Right ventricle myocardium superior (tissue), 1 donor: ENCODE measurements at places on chromosomes 13 and 19.

GRCh38 chr19:29401712-29402421, 123.9 kb upstream of the VSTM2B start:
- no peak for DNase-seq

- no peak for DNase-seq
Observed at GRCh38 chr13:86283031-86283430, 483.8 kb upstream of the SLITRK6 start.

DNA sequence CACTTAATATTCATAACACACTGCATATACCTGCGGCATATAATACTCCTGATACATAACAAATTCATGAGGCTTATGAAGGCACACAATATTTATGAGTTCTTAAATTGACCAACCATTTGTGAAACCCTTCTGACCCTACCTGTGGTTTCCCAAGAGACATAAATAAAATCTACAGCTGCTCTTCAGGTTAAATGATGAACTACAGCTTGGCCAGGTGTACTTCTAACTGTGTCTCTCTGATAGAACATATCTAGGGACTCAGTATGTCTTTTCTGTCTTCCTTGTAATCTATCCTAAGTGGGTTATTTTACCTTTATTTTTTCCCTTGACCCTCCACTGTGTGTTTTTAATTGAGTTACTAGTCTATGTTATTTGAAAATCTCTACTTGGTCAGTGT, 189.9 kb upstream of the UFM1 start:
- no peak for DNase-seq

- peak; percentile 73 for DNase-seq
Observed at GRCh38 chr13:109412283-109412901, 374.0 kb downstream of the IRS2 start.

- no peak for DNase-seq
Observed at GRCh38 chr19:19185853-19186740, 5.9 kb downstream of the BORCS8 start.

- no peak for DNase-seq
Observed at GRCh38 chr19:21940684-21941083, 70.1 kb downstream of the ZNF208 start.

- DNase-seq: peak; percentile 55
Observed at GRCh38 chr19:17681505-17682125, 6.5 kb downstream of the UNC13A start.

DNA sequence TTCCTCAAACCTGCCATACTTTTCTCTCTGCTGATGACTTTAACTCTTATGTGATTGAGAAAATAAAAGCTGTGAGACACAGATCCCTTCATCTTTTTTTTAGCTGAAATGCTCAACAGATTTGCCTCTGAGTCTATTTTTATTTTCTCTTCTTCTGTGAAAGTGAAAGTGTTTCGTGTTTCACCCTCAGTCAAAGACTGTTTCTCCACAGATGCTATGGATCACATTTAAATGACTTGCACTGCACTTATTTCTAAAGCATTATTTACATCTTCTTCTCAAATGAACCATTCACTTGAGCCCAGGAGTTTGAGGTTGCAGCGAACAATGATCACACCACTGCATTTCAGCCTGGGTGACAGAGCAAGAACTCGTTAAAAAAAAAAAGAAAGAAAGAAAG, 890.1 kb upstream of the PCDH20 start:
- DNase-seq: no peak

GRCh38 chr19:39867133-39867532, 21.0 kb upstream of the FBL start:
- no peak for DNase-seq

- DNase-seq: no peak
Observed at GRCh38 chr13:98299966-98300350, 122.9 kb upstream of the RNF113B start.

GRCh38 chr13:89832827-89833226, 1514.7 kb upstream of the MIR17HG start:
- DNase-seq: no peak

DNA sequence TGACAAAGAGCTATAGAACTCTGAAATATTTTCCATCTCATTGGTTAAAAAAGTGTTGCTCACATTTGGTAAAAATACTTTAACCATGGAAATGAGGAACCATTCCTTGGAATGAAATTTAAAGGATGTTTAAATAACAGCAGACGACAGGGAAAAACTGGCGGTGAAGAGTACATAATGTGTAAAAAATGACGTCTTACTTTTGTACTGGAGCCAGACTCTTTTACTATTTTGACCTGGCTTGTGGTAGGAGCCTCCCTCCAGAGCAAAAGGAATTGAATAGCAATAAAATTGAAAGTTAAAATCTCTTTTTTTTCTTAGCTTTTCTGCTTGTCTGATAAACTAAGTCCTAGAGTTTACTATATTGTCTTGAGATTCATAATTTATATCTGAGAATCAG, 426.2 kb upstream of the KLHL1 start:
- DNase-seq: no peak

GRCh38 chr13:68160466-68160865, 930.3 kb upstream of the PCDH9 start:
- no peak for DNase-seq

GRCh38 chr19:42563352-42564210, 31.1 kb downstream of the CEACAM8 start:
- no peak for DNase-seq

GRCh38 chr13:51235756-51236490, 13.7 kb downstream of the FAM124A start:
- DNase-seq: no peak

DNA sequence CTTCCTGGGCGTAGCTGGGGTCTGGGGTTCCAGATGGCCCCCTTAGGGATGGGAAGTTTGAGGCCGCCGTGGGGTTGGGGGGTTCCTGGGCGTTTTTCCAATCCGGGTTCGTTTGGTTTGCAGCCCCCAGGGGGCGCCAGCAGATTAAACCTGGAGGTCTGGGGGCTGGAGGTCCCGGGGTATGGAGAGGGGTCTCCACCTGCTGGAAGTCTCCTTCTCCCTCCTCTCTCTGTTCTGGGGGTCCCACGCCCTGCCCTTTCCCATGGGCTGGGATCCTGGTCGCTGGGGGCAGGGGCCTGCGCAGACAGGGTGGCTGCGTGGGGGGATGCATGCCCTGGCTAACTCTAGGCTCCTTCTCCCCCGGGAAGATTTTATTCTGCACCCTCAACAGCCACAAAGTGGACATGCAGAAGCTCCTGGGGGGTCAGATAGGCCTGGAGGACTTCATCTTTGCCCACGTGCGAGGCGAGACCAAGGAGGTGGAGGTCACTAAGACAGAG, 899 bp downstream of the GIPC3 start:
- DNase-seq: no peak

- DNase-seq: peak; percentile 48
Observed at GRCh38 chr19:1177322-1178114, 3.5 kb upstream of the SBNO2 start.

GRCh38 chr13:48874165-48874564, 101.5 kb upstream of the FNDC3A start:
- DNase-seq: no peak

DNA sequence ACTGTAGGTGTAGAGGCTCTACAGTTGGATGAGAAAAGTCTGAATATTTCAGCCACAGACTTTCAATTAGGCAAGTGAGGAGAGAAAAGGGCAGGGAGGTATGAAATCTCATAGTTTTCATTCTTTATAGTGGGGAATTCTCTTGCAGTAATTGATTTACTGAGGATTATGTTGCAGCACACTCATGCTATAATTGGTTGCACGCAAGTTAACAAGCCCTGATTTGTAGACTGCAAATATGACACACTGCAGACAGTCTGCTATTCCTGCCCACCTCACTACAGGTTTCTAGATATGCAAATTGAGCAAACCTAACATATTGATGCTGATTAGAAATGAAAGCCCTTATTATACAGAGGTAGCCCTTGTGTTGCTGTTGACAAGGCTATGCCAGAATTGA, 139.4 kb downstream of the LHFPL6 start:
- DNase-seq: no peak

- DNase-seq: no peak
Observed at GRCh38 chr13:110562696-110563462, 1.4 kb upstream of the RAB20 start.

DNA sequence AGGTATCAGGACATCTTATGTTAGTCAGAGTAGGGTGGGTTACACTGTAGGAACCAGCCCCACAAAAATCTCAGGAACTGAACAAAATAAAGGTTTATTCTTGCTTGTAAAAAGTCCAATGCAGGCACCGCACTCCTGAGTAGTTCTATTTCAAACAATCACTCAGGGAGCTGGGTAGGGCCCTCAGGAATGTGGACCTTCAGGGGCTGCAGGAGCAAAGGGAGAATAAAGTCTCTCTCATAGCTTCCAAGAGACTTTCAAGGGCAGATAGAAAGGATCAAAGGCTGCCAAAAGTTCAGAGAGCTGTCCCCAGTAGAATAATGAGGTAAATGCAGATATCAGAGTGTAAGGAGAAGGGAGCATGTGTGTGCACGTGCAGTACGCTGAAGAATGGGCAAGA, 49.4 kb downstream of the RUBCNL start:
- DNase-seq: no peak

- DNase-seq: no peak
Observed at GRCh38 chr19:58059671-58060078, 593 bp downstream of the ZNF135 start.

DNA sequence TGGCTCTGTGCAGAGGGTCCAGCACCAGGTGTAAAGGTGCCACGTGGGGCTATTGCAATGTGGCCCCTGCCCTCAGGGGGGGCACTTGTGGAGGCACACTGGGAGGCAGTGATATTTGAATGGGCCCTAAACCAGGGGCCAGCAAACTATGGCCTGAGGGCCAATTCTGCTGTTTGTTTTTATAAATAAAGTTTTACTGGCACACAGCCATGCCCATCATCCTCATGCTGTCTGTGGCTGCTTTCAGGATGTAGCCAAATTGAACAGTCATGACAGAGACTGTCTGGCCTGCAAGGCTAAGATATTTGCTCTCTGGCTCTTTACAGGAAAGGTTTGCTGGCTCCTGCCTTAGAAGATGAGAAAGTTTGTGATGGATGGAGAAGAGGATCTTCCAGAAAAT, 33.9 kb upstream of the RANBP3 start:
- peak; percentile 13 for DNase-seq

DNA sequence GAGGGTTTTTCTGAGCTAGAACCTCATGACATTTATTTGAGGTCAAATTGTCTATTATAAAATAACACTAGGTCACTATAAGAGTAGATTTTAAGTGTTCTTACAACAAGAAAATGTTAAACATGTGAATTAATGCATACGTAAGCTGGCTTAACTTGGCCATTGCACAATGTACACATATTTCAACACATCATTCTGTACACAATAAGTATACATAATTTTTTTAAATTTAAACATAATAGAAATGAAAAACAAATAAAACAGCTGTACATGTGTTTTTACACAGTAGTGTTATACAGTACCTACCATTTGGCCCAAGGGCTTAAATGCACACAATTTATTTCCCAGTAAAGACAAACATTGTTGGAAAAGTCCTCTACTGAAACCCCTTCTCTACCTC, 269.9 kb downstream of the DACH1 start:
- DNase-seq: no peak

GRCh38 chr13:25927932-25928331, 123.9 kb downstream of the SHISA2 start:
- no peak for DNase-seq

- no peak for DNase-seq
Observed at GRCh38 chr13:103451656-103452055, 385.4 kb upstream of the SLC10A2 start.

GRCh38 chr13:62046512-62046911, 630.9 kb upstream of the PCDH20 start:
- DNase-seq: no peak

GRCh38 chr13:112705286-112705685, 15.4 kb downstream of the ATP11A start:
- no peak for DNase-seq

- DNase-seq: no peak
Observed at GRCh38 chr13:48158915-48159314, 64.0 kb upstream of the MED4 start.

- DNase-seq: no peak
Observed at GRCh38 chr19:36572593-36573019, 486 bp downstream of the ZNF529 start.

- no peak for DNase-seq
Observed at GRCh38 chr13:21079761-21080592, 18.6 kb upstream of the LATS2 start.

GRCh38 chr19:17289489-17289888, 7.8 kb downstream of the ANKLE1 start:
- peak; percentile 86 for DNase-seq

- no peak for DNase-seq
Observed at GRCh38 chr13:51971520-51972426, 39.5 kb downstream of the ATP7B start.

DNA sequence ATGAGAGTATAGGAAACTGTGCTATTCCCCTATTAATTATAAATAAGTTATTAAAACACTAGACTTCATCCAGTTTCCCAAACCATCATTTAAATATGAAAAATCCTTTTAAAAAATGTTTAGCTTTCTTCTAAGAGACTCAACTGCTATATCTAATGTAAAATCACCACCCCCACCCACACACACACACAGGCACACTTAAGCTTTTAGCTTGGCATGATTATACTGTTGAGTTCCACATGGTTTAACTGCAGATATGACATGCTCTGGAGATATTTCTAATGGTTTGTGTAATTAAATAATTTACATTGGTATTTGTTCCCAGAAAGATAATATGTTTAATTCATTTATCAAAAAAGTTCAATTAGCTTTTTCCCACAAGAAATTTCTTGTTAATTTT, 1700.1 kb upstream of the SLC10A2 start:
- DNase-seq: no peak

DNA sequence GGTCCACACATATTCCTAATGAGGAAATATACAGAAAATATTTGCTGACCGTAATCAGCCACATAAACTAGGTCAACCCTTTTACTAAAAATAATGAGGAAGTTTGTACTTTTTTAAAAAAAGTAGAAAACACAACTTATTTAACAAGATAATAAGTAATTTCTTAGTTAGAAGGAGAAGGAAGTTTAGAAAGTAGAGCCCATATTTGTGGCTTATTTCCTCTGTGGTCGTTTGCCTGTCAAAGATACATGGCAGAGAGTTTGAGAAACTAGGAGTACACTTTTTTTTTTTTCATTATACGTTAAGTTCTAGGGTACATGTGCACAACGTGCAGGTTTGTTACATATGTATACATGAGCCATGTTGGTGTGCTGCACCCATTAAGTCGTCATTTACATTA, 1205.2 kb upstream of the MIR17HG start:
- no peak for DNase-seq

- DNase-seq: no peak
Observed at GRCh38 chr13:22162889-22163288, 492.0 kb downstream of the FGF9 start.

GRCh38 chr13:50722440-50723125, 120.9 kb downstream of the DLEU7 start:
- no peak for DNase-seq

GRCh38 chr13:97017322-97017721, 23.0 kb upstream of the OXGR1 start:
- no peak for DNase-seq

- no peak for DNase-seq
Observed at GRCh38 chr13:46267166-46267565, 55.4 kb downstream of the LRRC63 start.

DNA sequence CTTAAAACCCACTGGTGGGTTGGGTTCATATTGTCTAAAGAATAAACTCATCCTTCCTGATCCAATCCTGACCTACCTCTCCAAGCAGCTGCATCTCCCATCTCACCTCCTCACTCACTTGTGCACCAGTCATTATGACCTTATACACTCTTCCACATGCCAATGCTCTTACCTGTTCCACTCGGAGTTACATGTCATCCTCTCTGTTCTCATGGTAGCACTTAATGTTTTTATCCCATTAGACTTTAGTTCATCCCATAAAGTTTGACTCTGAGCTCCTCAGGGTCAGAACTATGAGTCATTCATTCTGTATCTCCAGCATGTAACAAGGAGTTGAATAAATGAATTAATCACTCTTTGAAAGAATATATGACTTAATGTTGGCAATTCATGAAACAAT, 330.2 kb downstream of the KLF12 start:
- DNase-seq: no peak
